ENCODE measurements at places on chromosomes 1 and 21.

DNA sequence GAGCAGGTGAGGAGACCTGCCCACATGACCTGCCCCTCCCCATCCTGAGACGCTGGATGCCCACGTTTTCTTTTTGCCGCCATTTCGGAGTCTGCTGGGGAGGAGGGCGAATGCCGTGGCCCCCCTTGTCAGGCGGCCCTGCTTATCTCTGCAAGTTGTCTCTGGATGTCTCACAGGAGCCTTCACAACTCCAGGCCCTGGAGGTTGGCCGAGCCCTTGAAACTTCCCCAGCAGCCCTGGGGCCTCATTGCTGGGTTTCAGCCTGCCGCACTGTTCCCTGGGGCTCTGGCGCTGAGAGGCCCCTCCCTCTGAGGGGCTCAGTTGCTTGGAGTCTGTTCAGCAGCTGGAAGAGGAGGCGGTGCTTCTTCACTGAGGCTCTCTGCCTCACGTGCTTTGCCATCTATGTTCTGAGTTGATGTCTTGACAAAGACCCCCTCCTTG, 29.8 kb upstream of the ZBTB21 start:
- no peak for DNase-seq

GRCh38 chr1:90558126-90558525, 159.0 kb downstream of the BARHL2 start:
- DNase-seq, result no peak

- no peak for DNase-seq
Observed at GRCh38 chr1:37303884-37304574, 170.4 kb upstream of the ZC3H12A start.

DNA sequence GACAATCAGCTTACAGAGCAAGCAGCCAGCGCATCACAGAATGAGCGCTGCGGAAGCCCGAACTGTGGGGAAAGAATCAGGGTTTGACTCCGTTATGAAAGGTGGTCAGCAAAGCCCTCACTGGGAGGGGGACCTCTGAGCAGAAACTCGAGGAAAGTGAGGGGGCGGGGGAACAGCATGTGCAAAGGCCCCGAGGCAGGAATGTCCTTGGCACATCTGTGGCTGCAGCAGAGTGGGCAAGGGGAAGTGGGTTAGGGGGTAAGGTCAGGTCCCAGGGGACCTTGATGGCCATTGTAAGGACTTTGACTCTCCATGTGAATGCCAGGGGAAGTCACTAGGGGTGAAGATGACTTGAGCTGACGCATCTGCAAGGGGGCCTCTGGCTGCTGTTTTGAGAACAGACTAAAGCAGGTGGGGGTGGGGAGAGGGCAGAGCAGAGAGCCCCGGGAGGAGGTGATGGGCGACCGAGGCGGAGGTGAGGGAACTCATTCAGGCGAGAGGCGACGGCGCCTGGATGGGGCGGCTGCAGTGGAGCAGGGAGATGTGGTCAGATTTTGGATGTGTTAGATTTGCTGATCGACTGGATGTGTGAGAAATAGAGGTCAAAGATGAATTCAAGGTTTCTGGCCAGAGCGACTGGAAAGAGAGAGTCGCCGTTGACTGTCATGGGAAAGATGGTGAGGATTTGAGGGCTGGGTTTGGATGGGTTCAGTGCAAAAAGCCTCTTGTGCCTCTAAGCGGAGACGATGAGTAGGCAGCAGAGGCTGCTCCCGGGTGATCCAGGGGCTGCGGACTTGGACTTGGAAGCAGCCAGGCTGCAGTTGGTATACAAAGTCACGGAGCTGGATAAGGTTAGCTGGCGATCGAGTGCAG, 108.0 kb upstream of the ZBTB40 start:
- DNase-seq, result no peak

DNA sequence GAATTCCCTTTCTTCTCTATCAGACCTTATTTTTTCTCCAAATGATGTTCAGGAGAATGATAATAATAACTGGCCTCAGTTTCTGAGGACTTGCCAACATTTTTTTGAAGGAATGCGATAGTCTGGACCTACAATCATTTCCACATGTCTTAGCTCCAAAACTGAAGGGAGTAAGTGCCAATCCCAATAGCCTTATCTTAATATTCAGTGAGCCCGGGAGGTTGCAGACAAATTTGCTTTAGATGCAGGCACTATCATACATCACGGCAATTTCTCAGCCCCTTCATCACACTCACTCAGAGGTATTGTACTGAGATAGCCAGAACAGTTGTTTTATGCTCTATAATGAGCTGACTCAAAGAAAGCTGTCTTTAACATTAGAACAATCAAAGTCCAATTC, 796.9 kb downstream of the ADGRL2 start:
- DNase-seq, result no peak
